Activated T-helper 17 cell treated with anti-CD3 and anti-CD28 coated beads, Interleukin-2, amount 50 U/mL, for 72 hours (primary cell): ENCODE measurements at places on chromosomes 13 and 19.

DNA sequence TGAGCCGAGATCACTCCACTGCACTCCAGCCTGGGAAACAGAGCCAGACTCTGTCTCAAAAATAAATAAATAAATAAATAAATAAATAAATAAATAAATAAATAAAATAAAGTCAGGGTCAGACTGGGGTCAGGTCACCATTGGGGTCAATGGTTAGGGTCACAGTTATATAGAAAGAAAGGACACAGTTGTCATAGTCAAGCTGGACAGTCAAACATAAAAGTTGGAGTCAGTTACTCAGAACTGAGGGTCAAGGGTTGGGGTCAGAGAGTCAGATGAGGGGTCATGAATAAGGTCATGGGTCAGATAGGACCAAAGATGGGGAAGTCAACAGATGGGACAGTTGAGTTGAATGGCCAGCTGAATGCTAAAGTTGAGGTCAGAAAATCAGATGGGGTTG lies 16.7 kb upstream of the EPOR start:
- H3K27ac ChIP-seq = no peak overlapping the region
- no peak overlapping the region for H3K4me3 ChIP-seq
- H3K4me1 ChIP-seq = no peaks in the 10 kb centered on the region
- no peak for ATAC-seq
- peaks cover 4% of the 10 kb centered on the region for H3K27me3 ChIP-seq

- peaks cover 27% of the 10 kb centered on the region for H3K27me3 ChIP-seq
- H3K4me1 ChIP-seq = no peaks in the 10 kb centered on the region
- no peak for ATAC-seq
- H3K4me3 ChIP-seq = no peak overlapping the region
- no peaks in the 10 kb centered on the region for H3K36me3 ChIP-seq
Observed at GRCh38 chr13:51237386-51237785, 15.2 kb downstream of the FAM124A start.

GRCh38 chr13:84466461-84466860 lies 584.2 kb upstream of the SLITRK1 start:
- H3K27ac ChIP-seq = no peak overlapping the region
- no peak overlapping the region for H3K4me3 ChIP-seq
- ATAC-seq = no peak
- H3K4me1 ChIP-seq = no peaks in the 10 kb centered on the region

- H3K27me3 ChIP-seq = no peaks in the 10 kb centered on the region
- H3K36me3 ChIP-seq = peaks cover 65% of the 10 kb centered on the region
- H3K4me1 ChIP-seq = no peaks in the 10 kb centered on the region
- H3K4me3 ChIP-seq = no peak overlapping the region
Observed at GRCh38 chr19:899336-900042, 6.2 kb downstream of the RNU6-9 start.

- H3K27me3 ChIP-seq = no peaks in the 10 kb centered on the region
- H3K36me3 ChIP-seq = no peaks in the 10 kb centered on the region
- H3K4me1 ChIP-seq = no peaks in the 10 kb centered on the region
- no peak overlapping the region for H3K27ac ChIP-seq
- ATAC-seq = no peak
- H3K4me3 ChIP-seq = no peak overlapping the region
Observed at GRCh38 chr13:96314974-96315373, 225.1 kb downstream of the HS6ST3 start.

DNA sequence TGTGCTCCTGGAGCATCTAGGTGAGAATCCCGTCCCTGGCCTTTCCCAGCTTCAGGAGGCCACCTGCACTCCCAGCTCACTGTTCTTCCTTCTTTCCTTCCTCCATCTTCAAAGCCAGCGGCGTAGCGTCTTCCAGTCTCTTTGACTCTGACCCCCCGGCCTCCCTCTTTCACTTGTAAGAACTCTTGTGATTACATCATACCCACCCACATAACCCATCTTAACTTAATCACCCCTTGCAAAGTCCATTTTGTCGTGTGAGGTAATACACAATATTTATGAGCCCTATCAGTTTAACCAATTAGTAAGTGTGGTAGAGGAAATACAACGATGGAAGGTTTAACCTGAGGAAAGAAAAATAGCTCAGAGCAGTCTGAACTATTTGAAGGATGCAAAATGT lies 4.6 kb upstream of the CDC16 start:
- ATAC-seq = no peak
- H3K4me3 ChIP-seq = no peak overlapping the region
- no peaks in the 10 kb centered on the region for H3K36me3 ChIP-seq
- no peaks in the 10 kb centered on the region for H3K27me3 ChIP-seq
- H3K27ac ChIP-seq = no peak overlapping the region

DNA sequence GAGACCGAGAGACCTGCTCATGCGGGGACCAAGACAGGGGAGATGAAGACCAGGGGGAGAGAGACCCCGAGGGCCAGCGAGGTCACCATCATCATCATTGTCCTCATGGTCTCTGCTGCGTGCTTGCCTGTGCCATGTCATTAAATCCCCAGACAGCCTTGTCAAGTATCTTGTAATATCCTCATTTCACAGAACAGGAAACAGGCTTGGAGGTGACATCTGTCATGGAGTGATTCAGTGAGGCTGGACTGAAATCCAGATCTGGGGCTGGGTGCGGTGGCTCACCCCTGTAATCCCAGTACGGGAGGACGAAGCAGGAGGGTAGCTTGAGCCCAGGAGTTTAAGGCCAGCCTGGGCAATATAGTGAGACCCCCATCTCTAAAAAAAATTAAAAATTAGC lies 5.9 kb upstream of the NANOS2 start:
- H3K27me3 ChIP-seq = peaks cover 11% of the 10 kb centered on the region
- peaks cover 3% of the 10 kb centered on the region for H3K4me1 ChIP-seq
- peak; percentile 36 for ATAC-seq
- H3K36me3 ChIP-seq = no peaks in the 10 kb centered on the region

DNA sequence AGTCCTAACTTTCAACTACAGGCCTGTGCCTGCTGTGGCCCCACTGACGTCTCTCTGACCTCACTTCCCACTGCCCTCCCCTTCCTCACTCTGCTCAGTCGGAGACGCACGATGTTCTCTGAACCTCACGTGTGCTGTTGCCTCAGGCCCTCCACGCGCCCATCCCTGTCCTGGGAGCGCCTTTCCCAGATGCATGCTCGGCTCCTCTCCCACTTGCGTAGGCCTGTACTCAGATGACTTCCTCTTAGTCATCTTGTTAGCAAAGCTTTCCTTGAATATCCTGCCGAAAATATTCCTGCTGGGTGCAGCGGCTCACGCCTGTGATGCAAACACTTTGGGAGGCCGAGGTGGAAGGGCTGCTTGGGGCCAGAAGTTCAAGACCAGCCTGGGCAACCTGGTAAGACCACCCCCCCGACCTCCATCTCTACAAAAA lies 9.3 kb upstream of the SYT5 start:
- H3K4me1 ChIP-seq = peaks cover 4% of the 10 kb centered on the region
- no peak overlapping the region for H3K27ac ChIP-seq
- H3K27me3 ChIP-seq = peaks cover 11% of the 10 kb centered on the region
- no peak overlapping the region for H3K4me3 ChIP-seq

GRCh38 chr19:17405250-17406045 lies at the start of gene BST2:
Gene BST2, minus strand, starts transcription at chr19:17405630. Its CDS starts 55 bp downstream, at chr19:17405575.
- peaks cover 24% of the 10 kb centered on the region for H3K4me1 ChIP-seq
- peaks cover 62% of the 10 kb centered on the region for H3K36me3 ChIP-seq
- peak; percentile 91 for ATAC-seq
- no peaks in the 10 kb centered on the region for H3K27me3 ChIP-seq
